ENCODE measurements at places on chromosomes 2 and 18.

DNA sequence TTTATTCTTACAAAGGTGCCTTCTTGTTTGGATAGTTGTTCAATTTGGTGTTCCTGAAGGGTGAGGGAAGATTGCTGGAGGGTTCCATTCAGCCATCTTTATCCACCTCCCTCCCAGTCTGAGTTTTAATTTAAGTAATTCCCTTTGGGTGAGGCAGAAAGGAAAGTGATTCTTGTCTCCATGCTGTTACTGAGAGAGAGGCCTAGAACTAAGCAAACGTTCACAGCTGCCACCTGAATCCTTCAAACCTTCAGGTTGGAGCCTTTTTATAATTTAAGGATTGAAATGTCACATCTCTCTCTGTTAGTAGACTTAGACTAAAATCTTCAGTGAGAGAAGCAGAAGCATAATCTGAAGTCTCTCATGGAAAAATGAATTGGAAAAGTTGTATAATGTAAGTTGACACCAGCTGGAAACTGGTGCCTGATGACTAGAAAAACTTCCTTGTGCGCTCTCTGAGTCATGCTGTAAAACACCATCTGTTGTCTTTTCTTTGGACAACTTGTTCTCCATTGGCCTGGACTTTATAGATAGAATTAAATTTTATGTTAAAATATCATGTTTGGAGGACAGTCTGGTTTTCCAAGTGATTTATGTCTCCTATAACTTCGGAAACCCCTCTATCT, 14.6 kb downstream of the STRADB start:
- no peak for DNase-seq

DNA sequence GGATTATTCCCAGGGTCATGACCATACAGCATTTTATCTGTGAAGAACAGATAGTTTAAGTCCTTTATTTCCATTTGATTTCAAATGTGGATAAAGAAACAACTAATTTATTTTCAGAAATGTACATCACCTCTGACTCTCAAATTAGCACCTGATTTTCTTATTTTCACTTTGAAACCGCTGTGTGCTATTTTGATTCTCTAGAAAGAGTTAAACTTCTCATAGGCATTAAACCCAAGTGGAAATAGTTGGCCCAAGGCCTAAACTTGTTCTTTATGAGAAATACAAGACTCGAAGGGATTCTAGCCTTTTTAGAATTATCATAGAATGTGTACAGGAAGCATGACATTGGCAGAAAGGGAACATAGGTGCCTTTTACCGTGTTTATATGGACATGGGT, 41.5 kb upstream of the LTBP1 start:
- no peak for DNase-seq

DNA sequence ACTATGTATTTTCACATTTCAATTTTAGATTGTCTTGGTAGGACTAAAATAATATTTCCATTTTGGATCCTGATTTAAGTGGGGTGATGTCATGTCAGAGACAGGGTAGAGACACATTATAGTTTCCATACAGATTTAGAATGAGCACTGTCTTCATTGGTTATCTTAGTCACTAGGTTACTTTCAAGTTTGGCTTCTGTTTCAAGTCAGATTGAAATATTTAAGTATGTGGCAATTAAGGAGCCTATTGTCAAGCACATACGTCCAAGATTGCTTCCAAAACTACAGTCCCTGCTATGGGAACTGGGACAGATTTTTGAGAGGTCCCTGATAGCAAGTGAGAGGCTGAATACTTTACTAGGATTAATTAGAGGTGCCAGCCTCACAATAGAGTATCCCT, 89.2 kb upstream of the FAM117B start:
- no peak for DNase-seq

DNA sequence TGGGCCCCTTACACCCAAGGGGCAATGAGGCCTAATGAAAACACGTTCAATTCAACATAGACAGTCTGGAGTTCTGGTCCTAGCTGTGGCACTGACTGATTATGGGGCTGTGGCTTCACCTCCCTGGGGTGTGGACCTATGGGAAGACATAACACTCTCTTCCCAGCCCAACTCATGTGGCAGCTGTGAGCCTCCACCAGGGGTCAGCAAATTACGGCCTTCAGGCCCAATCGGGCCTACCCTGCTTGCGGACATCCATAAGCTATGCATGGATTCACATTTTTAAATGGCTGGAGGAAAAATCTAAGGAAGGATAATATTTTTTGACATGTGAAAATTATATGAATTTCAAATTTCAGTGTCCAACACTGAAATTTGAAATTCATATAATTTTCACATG, 101.3 kb downstream of the LOXHD1 start:
- DNase-seq, result no peak

DNA sequence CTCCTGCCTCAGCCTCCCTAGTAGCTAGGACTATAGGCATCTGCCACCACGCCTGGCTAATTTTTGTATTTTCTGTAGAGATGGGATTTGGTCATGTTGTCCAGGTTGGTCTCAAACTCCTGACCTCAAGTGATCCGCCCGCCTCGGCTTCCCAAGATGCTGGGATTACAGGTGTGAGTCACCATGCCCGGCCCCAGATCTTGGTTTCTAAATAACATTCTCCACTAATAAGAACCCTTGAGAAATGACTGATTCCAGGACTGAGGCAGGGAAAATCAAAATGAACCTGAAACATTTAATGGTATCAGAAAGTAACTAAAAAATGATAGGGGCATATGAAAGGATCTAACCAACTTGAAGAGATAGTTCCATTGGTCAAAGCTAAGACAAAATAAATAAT, 34.0 kb downstream of the BMPR2 start:
- DNase-seq, result no peak

DNA sequence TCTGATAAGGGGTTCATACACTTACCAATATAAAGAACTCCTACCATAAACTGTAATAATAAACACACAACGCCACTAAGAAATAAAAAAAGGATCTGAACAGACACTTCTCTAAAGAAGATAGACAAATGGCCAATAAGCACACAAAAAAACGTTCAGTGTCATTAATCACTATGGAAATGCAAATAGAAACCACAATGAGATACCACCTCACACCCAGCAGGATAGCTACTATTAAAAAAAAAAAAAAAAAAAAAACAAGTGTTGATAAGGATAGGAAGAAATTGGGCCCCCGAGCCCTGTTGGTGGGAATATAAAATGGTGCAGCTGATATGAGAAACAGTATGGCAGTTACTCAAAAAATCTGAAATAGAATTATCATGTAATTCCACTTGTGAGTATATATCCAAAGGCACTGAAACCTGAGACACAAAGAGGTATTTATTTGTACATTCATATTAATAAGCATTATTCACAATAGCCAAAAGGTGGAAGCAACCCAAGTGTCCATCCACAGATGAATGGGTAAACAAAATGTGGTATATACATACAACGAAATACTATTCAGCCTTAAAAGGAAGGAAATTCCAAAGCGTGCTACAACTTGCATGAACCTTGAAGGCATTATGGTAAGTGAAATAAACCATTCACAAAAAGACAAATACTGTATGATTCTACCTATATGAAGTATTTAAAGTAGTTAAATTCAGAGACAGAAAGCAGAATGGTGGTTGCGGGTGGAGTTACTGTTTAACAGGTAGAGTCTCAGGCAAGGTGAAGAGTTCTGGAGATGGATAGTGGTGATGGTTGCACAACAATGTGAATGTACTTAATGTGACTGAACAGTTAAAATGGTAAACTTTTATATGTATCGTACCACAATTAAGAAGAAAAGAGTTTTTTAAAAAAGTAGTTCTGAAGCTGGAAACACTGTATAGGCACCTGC, 17.9 kb downstream of the REV1 start:
- no peak for DNase-seq

- DNase-seq, result peak; percentile 27
Observed at GRCh38 chr18:47100212-47100831, 50.0 kb downstream of the HDHD2 start.

DNA sequence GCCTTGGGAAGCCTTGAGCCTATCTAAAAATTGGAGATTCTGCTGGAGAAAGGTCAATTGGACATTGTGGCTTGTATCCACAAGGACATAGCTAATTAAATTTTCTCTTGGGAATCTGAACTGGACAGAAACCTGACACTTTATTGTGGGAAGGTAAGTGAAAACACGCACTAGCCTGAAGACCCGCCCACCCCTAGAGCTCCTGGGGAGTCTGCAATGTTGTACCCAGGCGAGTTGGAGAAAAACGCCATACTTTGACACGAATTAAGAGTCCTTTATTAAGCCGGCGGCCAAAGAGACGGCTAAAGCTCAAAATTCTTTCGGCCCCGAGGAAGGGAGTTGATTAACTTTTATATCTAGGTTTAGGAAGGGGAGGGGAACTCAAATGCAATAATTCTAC, 1.2 kb upstream of the ZNF892 start:
- no peak for DNase-seq

DNA sequence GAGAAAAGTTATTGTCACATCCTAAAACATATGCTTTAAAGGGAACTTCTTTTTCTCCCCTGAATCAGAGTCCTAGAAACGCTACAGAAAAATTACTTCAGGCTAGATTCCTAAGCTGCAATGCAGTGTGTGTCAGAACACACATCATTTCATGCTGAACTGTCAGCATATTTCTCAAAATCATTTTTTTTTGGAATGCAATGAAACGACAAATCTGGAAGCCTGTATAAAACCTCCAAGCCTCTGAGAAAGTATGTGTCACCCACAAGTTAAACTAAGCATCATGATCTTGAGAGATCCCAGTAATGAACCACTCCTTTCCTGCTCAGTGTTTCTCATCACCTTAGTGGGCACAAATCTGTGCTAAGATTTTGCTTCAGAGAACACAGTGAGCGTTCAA, 276.2 kb downstream of the ZNF521 start:
- DNase-seq, result no peak

- DNase-seq, result no peak
Observed at GRCh38 chr18:26819046-26819445, 46.5 kb downstream of the AQP4 start.

- no peak for DNase-seq
Observed at GRCh38 chr2:45137966-45138695, 128.9 kb upstream of the SIX2 start.

DNA sequence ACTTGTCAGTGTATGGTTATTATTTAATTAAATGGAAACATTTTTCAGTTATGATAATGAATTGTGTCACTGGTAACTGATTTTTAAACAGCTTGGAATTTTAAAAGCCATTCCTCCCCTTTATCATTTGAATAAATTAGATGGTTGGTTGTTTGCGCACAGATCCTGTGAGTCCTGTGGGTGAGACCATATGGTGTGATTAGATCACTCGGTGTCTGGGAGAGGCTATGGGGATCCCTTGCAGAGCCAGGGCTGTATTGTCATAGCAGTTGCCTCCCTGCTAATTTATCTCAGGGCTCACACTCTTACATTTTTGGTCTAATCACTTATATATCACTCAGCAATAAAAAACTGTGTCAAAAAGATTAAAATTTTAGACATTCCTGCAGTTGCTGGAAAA, 133.5 kb downstream of the ASXL3 start:
- DNase-seq, result no peak

- DNase-seq, result no peak
Observed at GRCh38 chr18:23540867-23541266, 37.6 kb downstream of the RMC1 start.

DNA sequence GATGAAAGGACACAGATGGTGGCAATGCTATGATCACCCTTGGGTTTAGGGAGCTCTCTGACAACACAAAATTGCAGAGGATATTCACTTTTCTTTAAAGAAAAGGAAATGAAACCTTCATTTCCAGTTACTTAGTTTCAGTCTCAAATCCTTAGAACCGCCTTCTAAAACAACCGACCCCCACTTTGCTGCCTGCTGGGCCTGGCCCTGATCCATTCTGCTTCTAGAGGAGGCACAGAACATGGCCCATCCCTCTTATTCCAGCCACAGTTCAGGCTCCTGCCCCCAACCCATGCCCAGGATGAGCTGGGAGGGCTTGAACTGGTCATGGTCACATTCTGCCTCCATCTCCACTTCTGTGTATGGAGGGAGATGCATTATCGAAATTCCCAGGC, 311.6 kb downstream of the EN1 start:
- DNase-seq, result no peak

DNA sequence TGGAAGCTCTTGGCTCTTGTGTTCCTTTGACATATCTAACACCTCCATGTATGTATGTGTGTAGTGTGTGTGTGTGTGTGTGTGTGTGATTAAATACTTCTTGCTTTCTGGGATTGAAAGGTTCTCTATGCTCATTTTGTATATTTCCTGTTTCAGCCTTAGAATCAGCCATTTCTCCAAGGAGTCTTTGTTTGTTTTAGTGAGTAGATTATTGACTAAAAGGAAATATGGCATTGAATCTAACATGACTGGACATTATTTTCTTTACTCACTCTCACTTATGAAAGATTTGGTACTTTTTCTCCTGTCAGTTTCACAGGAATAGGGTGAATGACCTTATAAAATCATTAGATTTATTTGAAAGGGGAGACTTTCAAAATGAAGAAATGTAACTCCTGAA, 413.8 kb upstream of the SLC14A2 start:
- DNase-seq, result no peak

GRCh38 chr18:68102117-68102516, 585.6 kb upstream of the DSEL start:
- no peak for DNase-seq

DNA sequence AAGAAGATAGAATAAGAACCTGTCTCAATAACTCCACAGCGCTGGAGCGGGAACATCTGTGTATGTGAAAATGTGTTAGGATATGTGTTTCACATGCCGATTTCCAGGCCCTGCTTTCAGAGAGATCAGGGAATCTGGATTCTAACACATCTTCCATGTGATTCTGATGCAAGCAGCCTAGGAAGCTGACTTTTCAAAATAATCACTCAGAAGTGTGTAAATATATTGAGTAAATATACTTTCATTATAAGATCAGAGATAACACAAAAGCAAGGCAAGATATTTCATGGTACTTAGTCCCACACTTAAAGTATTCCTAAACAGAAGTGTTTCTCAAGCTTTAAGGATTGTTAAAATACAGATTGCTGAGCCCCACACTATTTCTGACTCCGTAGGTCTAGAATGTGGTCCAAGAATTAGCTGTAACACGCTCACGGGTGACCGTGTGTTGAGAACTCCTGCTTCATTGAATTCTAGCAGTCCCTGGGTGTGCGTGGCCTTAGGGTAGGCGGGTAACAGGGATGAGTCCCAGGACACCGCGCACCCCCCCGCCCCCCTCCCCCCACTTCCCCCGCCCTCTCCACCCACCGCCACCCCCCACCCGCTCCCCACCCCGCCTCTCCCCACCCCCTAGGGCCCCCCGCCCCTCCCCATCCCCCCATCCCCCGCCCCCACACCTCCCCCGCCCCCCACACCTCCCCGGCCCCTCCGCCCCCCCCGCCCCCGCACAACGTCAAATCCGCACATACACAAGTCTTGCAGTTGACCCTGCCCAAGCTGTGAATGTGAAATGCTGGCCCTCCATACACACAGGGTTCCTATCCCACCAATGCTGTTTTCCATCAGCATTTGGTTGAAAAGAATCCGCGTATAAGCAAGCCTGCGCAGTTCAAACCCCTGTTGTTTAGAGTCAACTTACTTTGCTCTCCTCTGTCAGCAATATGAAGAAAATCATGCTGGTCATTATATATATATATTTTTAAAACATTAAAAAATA, 94.2 kb upstream of the SLC39A10 start:
- DNase-seq, result no peak

- DNase-seq, result no peak
Observed at GRCh38 chr18:62389761-62390481, 64.8 kb downstream of the TNFRSF11A start.

GRCh38 chr18:11042247-11042646, 107.1 kb downstream of the PIEZO2 start:
- no peak for DNase-seq

Measured in stimulated activated CD4-positive, alpha-beta T cell treated with anti-CD3 and anti-CD28 coated beads, TNF-alpha, amount 100 ng/mL, for 4 hours (primary cell).